Renal cortical epithelial cell (primary cell): ENCODE measurements at places on chromosomes 6 and 20. TPM values are rescaled to one million over a fixed set of nuclear protein-coding genes. Genes with fewer than 3 reads are reported as not detected.

DNA sequence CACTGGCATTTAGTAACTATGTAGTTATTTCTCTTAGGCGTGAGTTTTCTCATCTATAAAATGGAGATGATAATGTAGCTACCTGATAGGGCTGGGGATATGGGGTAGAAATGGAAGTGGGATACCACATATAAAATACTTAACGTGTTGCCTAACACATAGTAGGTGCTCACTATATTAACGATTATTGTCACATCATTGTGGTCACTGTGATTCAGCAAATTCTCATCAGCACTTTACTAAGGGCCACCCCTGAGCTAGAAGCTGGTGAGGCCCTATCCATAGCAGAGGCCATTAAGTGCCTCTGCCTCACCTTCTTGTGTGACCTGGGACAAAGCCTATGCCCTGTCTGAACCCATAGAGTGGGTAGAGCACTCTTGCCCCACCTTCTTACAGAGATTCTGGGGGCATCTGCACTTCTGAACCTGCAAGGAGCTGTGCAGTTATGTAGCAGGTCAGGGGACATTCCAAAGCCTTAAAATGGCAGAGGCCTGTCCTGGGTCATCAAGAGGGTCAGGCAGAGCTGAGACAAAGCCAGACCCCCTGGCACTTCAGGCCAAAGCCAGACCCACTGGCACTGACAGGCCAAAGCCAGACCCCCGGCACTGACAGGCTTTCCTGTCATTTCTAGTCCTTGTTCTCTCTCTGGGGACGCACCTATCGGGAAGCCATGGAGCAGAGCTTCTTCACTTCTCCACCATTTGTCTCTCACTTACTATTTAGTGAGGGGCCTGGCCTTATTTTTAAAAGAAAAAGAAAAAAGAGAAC is 7.0 kb upstream of the RIMS4 start:
- no peak for DNase-seq

DNA sequence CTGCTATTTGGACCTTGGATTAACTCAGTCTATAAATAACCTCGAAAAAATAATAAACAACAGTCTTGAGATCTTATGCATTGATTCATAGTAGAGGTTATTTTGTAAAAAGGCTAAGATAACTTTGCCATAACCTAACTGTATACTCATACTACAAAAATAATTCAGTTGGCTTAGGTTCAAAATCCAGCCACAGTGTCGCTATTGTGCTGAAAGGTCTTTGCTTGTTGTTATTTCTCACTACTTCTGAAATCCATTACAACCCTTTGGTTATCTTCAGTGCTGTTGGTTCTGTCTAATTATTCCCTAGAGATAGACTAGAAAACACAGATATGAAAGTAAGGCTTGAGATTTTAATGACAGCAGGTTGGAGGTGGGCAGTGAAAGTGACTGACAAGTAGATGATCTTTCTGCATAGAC is 74.4 kb downstream of the MKKS start:
- DNase-seq, result no peak

GRCh38 chr6:11341867-11342266 is 109.4 kb upstream of the NEDD9 start:
- peak; percentile 69 for DNase-seq

DNA sequence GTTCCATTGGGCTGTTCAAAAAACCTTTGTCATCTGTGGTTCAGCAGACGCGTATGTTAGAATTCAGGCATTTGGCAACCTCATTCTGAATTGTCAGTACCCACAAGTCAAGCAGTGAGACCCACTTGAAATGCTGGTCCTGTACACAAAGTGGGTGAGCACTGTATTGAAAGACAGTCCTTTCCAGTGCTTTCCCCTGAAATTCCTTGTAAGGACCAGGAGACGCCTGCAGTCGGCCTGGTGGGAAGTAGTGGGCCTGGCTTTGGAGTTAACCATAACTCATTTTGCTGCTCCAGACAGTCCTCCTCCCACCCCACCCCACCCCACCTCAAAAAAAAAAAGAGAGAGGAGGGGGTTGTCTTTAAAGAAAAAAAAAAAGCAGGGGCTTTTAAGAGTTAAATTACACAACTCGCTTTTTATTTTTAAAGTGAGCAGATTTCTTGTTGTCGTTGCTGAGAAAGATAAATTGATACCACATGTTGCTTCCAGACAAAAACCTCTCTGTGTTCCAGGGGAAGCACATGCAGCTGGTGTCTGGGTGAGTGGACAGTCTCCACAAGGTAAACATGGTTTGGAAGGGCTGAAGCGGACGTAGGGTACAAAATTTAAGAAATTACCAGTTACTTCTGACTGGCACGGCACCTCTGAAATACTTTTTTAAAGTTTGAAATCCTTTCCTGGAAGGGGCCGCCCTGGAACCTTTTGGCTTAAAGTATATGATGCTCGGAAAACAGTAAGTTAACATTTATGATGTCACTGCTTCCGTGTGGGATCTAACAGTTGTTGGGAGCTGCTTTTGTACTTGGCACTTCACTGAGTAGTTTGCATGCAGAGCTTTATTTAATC is 95.3 kb downstream of the FOXO3 start:
- no peak for DNase-seq

DNA sequence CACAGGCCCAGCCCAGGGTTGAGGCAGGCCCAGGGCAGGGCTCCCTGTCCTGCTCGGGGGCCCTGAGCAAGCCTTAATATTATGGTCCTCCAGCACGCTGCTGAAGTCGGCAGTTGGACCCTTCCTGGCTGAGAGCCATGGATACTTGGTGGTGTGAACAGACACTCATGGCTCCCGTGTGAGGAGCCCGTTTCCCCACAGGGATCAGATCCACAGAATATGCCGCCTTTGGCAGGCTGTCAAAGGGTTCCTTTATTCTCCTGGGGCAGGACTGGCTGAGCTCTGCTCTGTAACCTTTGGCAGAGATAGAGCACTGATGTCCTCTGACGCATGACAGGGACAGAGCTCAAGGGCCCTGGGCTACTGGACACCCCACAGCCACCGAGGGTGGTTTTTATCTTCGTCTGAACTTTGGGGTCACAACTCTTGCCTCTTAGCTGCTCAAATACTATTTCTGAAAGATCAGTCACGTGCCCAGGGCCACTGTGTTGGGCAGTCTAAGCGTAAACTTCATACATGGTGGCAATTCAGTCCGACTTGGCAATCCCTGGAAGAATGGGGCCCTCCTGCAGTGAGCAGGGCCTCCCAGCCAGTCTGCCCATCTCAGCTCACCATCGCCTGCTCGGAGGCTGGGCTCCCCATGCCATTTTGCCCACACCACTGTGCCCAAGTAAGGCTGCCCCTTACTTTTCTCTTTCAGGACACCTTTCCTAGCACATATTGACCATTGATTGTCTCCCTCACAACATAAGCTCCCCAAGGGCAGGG is 49.1 kb downstream of the TTI1 start:
- no peak for DNase-seq

DNA sequence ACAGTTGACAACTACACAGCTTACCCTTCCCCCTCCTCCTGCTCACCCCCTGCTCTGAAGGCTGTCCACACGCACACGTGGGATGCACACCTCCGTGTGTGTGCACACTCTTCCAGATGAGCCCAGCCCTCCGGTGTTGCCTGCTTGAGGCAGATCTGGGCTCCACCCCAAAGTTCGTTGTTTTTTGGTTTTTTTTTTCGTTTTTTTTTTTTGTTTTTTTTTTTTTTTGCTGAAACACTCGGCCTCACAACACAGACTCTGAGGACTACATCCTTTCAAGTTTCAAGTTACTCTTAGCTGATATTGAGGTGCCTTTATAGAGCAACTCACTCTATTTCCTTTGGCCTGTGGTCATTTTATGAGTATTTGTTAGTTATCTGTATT is 88.2 kb downstream of the RREB1 start:
- DNase-seq, result no peak

DNA sequence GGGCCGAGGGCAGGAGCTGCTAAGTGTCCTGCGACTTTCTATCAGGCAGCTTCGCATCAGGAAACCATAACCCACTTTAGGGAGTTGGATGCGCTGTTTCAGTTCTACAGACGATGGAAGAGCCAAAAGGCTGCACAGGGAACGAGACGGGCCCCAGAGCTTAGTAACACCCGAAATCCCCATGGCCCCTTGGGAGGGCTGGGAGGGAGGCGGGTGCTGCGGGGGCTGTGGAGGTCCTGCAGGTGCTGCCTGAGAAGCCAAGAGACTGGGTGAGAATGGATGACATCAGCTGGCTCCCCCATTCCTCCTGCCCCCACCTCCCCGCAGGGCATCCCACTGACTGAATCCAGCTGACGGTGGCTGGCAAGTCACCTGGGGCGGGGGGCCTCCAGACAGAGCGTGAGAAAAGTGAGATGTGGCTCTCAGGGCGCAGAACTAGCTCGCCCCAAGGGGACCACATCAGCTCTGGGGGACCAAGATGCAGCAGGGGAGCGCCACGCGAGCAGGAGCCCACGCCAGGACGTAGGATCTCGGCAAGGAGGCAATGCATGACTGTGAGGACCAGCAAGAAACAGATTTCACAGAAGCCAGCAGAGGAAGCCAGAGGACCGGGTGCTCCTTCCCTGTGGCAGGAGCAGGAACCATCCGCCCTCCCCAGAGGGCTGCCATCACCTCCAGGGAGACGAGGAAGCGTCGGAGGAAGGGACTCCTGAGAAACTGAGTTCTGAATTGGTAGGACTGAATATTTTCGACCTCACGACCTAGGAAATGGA is 36.8 kb downstream of the PNLDC1 start:
- DNase-seq, result no peak

- DNase-seq, result peak; percentile 48
Observed at GRCh38 chr6:11172501-11173327, 59.8 kb downstream of the NEDD9 start.

GRCh38 chr6:81075974-81076373 is 676.5 kb downstream of the TENT5A start:
- DNase-seq, result peak; percentile 2

DNA sequence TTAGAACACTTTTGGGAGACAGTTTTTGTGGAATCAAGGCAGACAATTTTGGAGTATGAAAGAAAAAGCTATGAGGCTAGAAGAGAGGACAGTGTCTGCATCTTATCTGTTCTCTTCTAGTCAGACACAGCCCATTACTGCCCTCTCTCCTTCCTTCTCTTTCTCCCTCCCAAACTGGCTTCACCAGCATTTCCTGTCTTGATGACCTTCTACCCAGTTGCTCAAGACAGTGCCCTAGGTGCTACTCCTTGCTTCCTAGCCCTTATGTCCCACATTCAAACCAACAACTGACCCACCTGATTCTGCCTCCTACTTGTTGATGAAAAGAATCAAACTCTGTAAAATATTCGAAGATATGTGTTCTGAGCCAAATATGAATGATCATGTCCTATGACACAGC is 116.4 kb upstream of the RIPOR2 start:
- DNase-seq, result no peak

DNA sequence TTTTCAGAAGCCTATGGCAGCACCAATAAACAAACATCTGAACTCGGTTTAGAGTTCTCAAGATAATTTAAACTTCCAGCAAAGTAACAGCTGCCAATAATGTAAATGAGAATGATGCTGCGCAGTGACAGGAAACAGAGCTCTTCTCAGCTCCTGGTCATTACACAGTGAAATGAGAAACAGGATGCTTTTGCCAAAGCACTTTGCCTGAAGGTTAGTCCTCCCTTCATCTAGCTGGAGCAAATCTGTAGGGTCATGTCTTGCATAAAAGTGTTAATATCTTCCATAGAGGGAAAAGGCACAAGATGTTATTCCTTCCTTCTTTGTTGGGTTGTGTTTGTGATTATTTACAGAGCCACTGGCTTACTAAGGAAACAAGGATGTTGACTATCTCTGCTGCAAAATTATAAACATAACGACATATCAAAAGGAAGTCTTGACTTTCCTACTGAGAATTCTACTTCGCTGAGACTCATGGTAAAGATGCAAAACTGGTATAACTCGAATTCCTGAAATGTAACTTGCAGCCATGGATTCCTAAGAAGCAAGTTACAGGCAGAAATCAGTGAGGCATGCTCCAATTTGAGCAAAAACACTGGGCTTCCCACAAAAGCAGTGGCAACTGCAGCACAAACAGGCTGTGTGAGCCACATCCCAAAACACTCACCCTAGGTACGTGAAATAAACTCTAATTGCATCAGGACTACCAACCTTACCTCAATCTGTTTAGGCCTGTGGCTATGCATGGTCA is 102.5 kb upstream of the BEND6 start:
- peak; percentile 47 for DNase-seq

- peak; percentile 83 for DNase-seq
Observed at GRCh38 chr20:60249436-60249835, 291.2 kb downstream of the CDH26 start.

DNA sequence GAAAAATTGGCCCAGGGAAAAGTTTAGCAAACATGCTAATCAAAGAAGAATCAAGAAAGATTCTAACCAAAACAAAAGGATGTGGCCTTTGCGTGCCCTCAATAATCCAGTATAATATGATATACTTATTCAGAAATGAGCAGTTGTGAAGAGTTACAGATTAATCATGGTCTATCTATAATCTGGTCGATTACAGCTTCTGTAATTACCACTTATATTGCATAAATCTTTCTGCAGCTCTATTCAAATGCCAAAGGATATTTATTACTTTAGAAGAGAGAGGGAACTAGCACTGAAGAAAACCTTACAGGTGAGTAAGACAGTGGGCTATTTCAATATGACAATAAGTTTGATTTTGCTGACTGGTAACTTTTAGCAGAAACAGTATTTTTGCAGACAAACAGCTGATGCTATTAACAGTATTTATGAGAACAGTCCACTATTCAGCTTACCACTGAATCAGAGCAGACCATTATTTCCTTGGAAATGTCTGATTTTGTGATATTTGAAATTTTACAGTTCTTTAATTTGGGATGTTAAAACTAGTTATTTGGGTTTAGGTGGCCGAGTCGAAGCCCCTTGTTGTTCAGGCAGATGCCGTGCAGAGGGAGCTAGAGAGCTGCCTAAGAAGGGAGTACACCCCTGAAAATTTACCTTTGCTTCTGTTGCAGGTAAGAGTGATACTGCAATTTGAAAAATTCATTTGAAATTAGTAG is 92.2 kb downstream of the CEP57L1 start:
- peak; percentile 38 for DNase-seq

- DNase-seq, result no peak
Observed at GRCh38 chr6:169489563-169490245, 212.1 kb downstream of the WDR27 start.

GRCh38 chr6:79544299-79544927 is 7.2 kb upstream of the LCA5 start:
- DNase-seq, result peak; percentile 94

- DNase-seq, result no peak
Observed at GRCh38 chr20:4815628-4816027, 93.9 kb downstream of the PRND start.

GRCh38 chr6:158816329-158816728 is 2.8 kb downstream of the EZR start:
- DNase-seq, result peak; percentile 73

GMPR gene
- 3.6 and 9.5 TPM in 2 replicates for total RNA-seq

SIRT5 gene
- 11.8 and 12.8 TPM in 2 replicates for total RNA-seq

CRISP3 gene
- total RNA-seq, result not detected in 2 replicates

IPCEF1 gene
- total RNA-seq, result 0.40 and 1.7 TPM in 2 replicates
